ENCODE measurements at places on chromosomes 3 and 15.

DNA sequence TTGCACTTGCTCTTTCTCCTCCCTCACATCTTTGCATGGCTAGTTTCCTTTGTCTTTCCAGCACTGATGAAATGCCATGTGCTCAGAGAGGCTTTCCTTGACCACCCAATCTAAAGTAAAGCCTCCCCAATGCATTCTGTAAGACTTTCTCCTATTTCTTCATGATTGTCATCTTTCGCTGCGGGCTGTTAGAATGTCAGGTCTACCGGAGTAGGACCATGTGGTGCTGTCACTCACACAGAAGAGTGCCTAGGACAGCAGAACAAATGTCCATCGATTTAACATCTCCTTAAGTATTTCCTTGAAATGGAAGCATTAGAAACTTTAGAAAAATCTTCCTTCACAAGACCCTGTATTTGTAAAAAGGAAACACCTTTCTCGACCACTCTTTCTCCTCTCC lies 99.9 kb upstream of the TMC3 start:
- DNase-seq: no peak

DNA sequence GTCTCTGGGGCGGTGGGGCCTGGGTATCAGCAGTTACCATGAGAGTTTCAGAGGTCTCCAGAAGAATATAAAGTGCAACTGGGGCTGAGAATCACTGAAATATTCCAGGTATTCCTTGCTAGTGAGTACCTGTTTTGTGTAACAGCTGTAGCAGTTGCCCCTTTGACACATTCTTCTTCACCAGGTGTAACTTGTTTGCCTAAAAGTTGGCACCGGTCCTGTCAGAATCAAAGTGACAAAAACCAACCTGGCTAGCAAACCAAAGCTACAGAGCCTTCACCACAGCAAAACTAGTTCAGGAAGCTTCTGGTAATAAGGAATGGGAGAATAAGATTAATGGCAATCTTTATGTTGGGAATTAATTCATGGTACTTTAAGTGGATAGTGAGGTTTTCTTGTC lies 296.0 kb downstream of the NAALADL2 start:
- DNase-seq: no peak

GRCh38 chr3:187746059-187746441 lies 782 bp upstream of the BCL6 start:
- no peak for DNase-seq

DNA sequence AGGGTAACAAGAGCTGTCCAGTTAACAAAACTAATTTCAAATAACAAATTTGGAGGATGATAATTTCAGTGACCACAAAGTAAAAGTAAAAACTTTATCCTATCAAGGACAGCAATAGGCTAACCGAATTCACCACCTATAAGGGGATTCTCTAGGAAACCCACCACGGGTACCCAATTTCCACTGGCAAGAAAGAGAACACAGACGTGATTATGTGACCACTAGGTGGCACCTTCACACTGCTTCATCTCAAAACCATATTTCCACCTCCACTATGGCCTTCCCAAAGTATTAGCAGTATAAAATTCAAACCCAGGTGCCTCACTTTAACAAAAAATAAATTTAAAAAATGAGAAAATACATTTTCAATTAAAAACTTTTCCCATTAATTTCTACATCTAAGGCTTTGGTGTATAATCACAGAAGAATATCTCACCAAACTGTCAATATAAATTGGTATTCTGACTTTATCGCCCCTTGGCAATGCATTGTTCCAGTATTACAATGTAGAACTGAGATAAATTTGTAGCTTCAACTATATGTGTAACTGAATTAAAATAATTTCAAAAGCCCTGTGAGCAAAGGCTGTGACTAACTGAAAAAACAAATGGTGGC lies 96.5 kb downstream of the FSIP1 start:
- no peak for DNase-seq

- DNase-seq: no peak
Measured at GRCh38 chr15:58909616-58910015, 23.9 kb downstream of the SLTM start.

- no peak for DNase-seq
Measured at GRCh38 chr3:49133226-49133951, 539 bp upstream of the LAMB2 start.

GRCh38 chr3:5187920-5188418 lies 462 bp downstream of the EDEM1 start:
- no peak for DNase-seq

- no peak for DNase-seq
Measured at GRCh38 chr3:89521328-89521727, 413.9 kb downstream of the EPHA3 start.

- peak; percentile 39 for DNase-seq
Measured at GRCh38 chr3:46538803-46539442, 27.2 kb downstream of the LRRC2 start.

DNA sequence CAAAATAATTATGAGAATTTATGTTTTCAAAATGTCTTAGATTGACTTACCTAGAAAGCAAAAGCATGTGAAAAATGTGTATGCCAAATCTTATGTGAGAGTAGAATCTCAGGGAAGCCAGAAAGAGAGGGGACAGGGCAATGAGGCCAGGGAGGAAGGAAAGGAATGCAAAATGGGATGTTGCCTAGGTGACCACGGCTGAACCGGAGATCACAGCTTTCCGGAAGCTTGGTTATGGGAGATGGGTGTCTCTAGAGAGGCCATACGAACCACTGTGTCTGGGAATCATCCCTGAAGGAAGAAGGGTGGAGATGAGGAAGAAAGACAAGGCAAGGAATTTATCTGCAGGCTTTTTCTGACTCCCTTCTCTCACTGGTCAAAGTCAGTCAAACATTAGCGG lies 76.0 kb downstream of the SUCLG2 start:
- DNase-seq: no peak

- no peak for DNase-seq
Measured at GRCh38 chr15:51342227-51342999, 958 bp downstream of the GLDN start.

DNA sequence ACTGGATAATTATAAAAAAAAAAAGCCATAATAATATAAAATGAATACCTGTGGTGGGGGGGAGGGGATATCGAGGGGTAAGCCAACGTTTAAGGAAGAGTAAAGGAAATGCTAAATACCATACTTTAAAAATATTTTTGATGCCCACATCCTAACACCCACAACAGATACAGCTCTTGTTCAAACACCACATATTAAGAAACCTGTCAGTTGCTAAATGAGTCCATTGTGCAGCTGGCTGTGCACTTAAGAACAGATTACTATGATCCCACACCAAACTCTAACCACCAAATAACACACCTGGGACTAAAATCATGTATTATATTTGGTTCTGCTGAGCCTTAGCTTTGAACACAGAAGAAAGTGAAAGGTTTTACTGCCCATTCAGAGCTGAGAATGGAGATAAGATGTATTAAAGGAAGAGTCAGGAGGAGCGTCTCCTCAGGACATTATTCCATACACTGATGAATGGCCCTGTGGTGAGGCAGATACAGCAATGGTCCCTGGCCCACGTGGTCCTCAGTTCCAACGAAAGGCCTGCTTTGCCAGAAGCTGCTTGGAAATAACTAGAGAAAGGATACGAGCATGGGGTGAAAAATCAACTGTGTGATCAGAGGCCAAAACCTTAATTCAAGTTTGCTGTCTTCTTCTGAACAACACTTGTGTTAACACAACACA lies 515.4 kb downstream of the FOXP1 start:
- no peak for DNase-seq

GRCh38 chr15:49964061-49964460 lies 155.0 kb downstream of the ATP8B4 start:
- no peak for DNase-seq

DNA sequence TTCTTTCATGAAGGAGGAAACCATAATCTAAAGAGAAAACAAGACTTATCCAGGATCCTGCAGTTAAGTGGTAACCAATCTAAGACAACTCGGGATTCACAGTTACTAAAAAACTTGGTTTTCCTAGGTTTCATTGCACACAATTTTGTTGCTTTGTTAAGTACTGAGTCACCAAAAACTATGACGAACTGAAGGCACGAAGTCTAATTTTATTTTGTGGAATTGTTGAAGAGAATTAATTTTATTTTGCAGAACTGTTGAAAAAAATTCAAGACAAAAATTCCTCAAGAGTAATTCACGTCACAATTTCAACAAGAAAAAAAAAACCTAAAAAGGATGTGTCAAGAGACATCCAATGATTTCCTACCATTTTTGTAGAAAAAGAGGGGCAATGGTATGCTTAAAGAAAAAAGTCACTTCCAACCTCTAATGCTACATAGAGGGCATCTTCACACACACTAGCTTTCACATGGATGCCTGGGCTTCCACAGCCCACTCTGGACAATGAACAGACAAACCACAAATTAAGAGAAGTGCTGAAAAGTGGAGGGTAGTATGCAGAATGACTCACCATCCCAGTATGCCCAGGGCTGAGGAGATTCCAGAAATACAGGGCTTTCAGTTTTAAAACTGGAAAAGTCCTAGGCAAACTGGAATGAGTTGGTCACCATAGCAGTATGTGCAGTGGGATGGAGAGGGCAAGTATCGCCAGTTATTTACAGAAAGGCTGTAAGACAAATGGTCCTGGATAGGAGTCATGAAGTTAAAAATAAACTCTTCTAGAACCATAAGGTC lies 29.2 kb downstream of the PLOD2 start:
- no peak for DNase-seq

GRCh38 chr3:114615523-114616085 lies 321.8 kb downstream of the TIGIT start:
- no peak for DNase-seq

DNA sequence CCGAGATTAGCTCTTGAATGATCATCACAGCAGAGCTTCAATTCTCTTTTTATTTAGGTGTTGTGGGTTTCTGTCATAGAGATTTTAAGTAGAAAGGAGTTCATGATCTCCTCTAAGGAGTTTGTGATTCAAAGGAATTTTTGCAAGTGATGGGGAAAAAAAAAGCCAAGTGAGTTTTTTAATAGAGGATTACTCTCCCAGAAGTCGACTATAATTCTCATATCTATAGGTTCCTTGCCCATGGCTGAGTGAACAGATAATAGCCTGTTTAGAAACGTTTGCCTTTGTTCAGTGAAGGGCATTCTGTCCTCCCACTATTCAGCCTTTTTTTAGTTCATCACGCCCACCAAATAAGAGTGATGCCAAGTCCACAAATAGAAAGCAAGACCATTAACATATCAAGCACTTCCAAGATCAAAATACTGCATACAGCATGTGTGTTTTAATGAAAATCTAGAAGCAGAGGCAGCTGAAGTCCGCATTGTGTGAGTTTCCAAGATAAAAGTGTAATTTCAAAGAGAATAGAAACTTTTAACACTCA lies 398.4 kb upstream of the CNTN3 start:
- no peak for DNase-seq

GRCh38 chr3:192863091-192863420 lies 54.6 kb downstream of the MB21D2 start:
- no peak for DNase-seq

DNA sequence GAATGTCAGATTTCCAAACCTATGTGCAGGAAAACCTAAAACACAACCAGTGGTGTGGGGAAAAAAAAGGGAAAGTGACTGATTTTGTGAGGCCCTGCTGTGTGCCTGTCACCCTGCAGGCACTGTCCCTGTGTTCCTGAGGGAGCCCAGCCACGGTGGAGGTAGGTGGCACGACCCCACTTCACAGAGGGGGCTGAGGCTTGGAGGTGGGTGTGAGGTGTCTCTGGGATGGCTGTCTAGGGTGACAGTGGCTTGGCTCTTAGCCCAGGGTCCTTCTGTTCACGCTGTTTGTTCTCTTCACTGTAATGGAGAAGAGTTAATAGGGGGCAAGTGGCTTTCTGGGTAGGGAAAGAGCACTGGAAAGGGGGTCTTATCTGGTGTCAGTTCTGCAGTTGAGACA lies 22.6 kb downstream of the RASGRF1 start:
- DNase-seq: no peak

- no peak for DNase-seq
Measured at GRCh38 chr15:58777107-58777506, 6.0 kb downstream of the MINDY2 start.

- no peak for DNase-seq
Measured at GRCh38 chr15:96565266-96565665, 234.8 kb downstream of the NR2F2 start.

GRCh38 chr3:42301446-42302175 lies 35.6 kb upstream of the CCK start:
- DNase-seq: no peak

DNA sequence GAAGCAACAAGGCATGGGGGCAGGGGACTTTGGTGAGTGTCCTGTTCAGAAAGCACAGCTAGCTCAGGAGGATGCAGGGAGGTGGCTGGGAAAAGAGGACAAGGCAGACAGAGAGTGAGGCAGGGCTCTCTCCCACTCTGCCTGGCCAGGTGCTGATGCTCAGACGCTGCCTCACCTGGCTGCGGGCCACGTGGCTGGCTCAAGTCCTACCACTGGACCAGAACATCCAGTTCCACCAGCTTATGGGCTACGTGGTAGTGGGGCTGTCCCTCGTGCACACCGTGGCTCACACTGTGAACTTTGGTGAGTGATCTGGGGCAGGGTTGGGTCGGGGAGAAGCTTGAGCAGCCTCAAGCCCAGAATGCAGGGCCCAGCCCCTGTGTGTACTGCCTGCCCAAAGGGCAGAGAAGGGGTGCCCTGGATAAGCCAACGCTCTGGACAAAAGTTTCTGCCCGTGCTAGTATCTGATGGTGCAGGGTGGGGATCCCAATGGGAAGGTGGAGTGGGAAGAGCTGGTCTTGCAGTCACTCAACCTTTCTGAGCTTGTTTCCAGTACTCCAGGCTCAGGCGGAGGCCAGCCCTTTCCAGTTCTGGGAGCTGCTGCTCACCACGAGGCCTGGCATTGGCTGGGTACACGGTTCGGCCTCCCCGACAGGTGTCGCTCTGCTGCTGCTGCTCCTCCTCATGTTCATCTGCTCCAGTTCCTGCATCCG lies 20.9 kb downstream of the NOX5 start:
- DNase-seq: no peak

DNA sequence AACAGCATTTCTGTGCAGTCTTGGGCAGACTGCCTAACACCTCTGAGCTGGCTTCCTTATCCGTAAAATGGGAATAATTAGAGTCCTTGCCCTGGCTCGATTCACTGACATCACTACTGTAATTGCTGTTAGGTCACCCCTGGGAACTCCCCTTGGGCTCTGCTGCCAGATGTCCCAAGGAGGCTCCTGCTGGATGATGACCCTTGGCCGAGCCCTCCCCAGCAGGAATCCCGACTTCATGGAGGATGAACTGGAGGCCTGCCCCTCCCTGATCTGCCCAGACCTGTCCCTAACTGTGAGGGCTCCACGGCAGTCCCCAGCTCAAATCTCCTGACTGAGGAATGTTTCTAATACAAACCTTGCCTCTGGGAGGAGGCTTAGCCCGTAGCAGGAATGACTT lies 18.0 kb downstream of the ESYT3 start:
- no peak for DNase-seq

DNA sequence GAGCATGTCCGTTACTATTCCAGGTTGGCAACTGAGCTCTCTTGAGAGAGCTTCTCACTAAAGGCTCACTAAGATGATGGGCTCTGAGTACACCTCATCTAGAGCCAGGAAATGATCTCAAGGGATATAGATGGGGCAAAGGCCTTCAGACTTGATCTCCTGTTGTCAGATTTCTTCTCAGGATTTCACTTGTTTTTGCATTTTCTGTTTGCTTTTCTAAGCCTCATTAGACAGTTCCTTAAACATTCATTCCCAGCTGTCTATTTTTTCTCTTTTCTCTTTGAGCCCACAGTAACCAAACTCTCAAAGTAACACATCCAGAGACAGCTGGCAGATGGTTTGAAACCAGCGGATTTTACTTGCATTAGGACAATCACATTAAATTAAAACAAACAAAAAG lies 28.4 kb upstream of the ARL8B start:
- DNase-seq: no peak

- DNase-seq: no peak
Measured at GRCh38 chr15:45594319-45594718, 7.1 kb downstream of the BLOC1S6 start.
